ENCODE measurements at places on chromosomes 4 and X.

- no peak for DNase-seq
Observed at GRCh38 chrX:2561456-2561855, 60.7 kb upstream of the DHRSX start.

DNA sequence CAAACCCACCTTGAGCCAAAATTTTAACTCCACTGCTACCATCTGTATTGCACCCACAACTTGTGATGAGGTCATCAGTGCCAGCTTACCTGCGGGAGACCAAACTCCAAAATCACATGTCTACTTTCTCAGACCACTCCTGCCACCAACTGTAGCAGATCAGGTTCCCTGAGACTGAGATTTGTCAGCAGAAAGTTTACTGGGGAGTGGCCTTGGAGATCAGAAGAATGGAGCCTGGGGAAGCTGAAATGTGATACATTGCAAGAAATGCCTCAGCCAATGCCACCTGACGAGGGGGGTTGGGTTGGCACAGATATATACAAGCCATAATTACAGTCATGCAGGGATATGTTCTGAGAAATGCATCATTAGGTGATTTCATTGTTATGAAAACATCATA is 19.1 kb downstream of the HAUS3 start:
- no peak for DNase-seq

DNA sequence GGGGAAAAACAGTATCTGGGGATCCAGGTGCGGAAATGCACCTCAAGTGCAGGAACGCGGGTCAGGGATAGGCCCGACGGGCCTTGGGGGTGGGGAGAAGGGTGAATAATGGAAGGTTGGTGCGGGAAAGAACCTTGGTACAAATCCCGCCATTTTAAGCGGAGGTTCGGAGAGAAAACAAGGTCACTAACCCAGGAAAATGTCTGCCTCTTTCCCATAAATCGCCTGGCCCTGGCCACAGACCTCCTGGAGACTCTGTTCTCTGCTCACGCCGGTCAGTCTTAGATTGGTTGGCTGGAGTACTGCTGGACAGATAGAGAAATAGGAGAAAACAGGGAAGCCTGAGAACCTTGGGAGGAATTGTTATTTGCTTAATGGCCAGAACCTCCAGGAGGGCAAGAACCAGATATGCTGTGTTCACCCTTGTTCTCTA is 897 bp upstream of the FBXL5 start:
- DNase-seq: no peak

DNA sequence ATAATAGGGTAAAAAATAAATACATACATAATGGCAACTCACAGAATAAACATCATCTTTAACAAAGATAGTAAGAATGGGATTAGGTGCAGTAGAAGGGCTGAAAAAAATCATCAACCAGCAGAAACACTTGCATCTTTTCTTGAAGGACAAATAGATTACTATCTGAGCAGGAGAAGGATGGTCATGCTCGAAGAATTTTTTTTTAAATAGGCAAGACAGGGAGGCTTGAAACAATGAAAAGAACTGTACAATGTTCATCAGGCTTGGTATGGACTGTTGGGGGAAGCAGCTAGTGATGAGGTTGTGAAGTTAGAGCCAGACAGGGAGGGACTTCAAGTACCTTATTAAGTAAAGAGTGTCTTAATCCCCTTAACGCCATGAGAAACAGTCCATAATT is 167.4 kb upstream of the LDB2 start:
- DNase-seq: no peak

DNA sequence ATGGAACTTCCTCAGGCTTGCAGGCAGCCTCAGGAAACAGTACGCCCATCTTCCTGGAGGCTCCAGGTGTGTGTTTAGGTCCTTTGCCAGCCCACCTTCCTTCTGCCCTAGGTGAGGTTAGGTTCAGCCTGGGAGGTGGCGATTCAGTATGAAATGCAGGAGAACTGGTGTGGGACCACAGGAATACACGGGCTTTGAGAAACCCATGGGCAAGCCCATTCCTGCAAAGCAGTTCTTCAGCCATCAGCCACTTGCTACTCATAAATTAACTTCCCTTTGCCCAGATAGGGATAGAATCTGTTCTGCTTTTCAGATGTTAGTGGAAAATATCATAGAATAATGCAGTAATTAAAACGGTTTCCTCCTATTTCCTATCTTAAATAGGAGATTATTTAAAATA is 32.2 kb downstream of the TBC1D14 start:
- DNase-seq: no peak
